Eye (tissue), 1 donor: ENCODE measurements at places on chromosomes 16 and 17.
A peak's percentile ranks its signal among the peaks of the same experiment; 100 is the strongest.

DNA sequence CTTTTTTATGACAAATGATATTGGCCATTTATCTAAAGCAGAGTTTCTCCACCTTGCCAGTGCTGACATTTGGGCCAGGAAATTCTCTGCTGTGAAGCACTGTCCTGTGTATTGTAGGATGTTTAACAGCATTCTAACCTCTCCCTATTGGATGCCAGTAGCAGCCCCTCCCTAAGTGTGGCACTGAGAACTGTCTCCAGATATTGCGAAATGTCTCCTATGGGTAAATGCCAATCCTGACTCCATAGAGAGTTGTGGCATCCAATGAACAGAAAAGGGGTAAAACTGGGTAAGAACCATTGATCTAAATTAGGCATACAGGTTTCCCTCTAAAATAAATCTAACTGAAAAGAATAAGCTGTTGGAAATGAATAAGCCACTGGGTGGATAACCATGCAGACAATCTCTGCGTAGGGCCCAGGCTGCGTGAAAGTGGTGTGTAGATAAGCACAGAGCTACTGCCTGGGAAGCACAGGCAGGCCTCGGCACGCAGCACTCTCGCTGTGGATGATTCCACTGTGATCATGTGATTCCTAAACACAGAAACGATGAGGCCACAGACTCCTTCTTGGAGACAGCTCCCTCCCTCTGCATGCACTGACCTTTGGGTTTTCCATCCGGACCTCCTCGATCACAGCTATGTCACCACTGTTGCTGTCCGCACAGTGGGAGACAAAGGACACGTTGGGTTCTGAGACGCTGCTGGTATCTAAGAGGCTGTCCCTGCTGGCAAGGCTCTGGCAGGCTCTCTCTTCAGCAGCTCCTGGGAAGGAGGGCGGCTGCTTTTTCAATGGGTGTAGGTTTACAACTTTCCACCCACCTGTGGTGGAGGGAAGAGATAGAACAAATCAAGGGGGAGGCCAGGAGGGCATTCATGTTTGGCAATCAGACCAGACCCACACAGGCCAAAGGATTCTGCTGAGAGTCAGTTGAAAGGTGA is 44.1 kb downstream of the GTF3C1 start:
- no peak for DNase-seq

GRCh38 chr16:87471278-87472141 is 21.3 kb downstream of the ZCCHC14 start:
- DNase-seq, result peak; percentile 16

GRCh38 chr16:21001262-21001661 is 100.7 kb downstream of the LYRM1 start:
- no peak for DNase-seq

DNA sequence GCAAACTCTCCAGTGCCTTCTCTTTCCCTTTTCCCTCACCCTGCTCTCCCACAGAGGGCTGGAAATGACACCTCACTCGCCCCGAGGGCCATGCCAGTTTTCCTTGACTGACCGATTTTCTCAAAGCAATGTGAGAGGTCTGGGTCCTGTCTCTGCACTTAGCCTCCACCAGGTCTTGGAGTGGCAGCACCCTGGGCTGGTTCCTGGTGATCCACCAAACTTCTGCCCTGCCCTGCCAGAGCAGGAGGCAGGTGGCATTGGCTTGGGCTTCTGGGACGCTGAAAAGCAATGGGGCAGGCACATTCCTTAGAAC is 97.5 kb downstream of the RAB11FIP4 start:
- no peak for DNase-seq

GRCh38 chr17:61248399-61248798 is 151.2 kb upstream of the TBX2 start:
- DNase-seq, result no peak

DNA sequence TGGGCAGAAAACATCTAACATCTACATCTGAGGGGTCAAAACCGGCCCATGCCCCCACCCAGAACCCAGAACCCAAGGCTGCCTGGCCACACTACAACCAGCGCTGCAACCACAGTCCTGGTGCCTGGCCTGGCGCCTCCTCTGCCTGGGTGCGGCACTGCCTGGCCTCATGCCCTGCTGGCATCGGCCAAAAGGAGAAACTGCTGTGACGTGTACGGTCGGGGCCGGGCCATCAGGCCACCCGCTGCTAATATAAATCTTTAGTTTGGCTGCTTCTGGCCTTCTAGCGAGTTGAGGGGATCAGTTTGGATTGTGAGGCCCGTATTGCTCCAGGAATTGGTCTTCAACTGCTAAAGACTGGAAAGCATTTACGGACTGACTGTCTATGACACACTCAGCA is 22.8 kb downstream of the TMEM204 start:
- no peak for DNase-seq

DNA sequence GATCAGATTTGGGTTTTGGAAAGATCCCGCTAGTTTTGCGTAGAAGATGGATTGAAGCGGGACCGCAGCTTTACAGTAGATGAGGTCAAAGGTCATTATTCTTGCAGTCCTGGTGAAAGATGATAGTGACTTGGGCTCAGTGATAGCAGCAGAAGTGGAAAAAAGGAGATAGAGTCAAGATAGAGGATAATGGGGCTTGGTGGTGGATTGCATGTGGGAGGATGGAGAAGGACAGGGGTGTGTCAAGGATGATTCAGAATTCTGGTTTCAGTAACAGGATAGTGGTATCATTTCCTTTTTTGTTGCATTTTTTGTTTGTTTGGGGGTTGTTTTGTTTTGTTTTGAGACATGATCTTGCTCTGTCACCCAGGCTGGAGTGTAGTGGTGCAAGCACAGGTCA is 28.7 kb downstream of the CHD9NB start:
- no peak for DNase-seq

DNA sequence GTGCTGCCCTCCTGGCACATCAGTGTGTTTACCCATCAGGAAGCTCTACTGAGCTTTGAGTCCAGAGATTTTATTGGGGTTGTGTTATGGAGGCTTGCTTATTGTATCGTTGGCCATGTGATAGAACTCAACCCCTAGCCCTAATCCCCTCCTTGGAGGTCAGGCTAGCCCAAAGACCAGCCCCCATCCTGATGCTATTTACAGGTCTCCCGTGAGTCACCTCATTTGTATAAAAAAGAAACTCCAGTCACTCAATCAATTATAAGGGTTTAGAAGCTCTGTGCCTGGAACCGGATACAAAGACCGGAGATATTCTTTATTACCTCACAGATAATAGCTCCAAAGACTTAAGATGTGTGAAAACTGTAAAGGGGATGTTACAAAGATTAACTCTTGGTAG is 405.9 kb downstream of the CNTNAP4 start:
- no peak for DNase-seq
